ENCODE measurements at places on chromosomes 7 and 10.
A peak's percentile ranks its signal among the peaks of the same experiment; 100 is the strongest.

GRCh38 chr10:120480065-120480600 lies 23.1 kb downstream of the PLPP4 start:
- no peak for DNase-seq

DNA sequence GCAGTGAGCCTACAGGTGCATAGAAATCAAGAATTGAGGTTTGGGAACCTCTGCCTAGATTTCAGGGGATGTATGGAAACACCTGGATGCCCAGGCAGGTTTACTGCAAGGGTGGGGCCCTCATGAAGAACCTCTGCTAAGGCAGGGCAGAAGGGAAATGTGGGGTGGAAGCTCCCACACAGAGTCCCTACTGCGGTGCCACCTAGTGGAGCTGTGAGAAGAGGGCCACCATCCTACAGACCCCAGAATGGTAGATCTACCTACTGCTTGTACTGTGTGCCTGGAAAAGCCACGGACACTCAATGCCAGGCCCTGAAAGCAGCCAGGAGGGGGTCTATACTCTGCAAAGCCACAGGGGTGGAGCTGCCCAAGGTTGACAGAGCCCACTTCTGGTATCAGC lies 533.5 kb downstream of the GPAM start:
- no peak for DNase-seq

GRCh38 chr7:137970253-137970975 lies 31.5 kb downstream of the CREB3L2 start:
- DNase-seq: no peak

DNA sequence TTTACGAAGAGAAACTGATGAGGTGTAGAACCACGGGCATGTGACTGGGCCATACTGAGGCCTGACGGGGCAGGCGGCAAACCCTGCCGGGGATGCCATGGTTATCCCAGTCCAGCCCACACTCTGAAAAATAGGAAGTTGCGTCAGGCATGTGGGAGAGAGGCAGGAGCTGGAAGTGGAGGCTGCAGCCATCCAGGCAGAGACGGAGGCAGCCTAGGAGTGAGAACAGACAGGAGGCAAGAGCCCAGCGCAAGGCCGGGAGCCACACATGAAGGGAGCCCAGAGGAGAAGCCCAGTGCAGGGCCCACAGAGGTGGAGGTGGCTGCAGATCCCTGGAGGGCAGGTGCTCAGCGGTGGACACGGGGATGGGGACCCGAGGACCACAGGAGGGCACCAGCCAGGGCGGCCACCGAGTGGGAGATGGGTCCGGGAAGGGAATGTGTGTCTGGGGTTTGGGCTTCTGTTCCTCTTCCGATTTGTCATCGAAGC lies 175.2 kb upstream of the PPP2R2D start:
- DNase-seq: no peak

- DNase-seq: no peak
Measured at GRCh38 chr7:17437586-17437985, 139.1 kb downstream of the AHR start.

DNA sequence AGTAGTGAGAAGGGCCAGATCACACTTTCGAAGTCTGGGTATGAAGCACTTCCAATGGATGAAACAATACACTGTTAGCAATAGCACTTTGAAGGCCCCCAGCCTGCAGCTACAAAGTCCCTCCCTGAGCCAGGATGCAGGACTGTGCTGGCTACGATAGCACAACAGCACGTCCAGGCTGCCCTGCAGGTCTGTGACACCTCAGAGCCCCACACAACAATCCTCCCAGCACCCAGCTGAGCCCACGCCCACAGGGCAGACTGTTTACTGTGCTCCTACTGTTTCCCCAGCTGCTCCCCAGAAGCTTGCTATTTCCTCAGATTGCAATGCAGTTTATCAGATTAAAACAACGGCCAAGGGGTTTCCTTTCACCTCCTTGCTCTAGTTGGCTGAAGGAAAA lies 71.4 kb downstream of the HTR5A start:
- DNase-seq: no peak

- DNase-seq: peak; percentile 53
Measured at GRCh38 chr7:120272261-120272660, 714 bp upstream of the KCND2 start.

DNA sequence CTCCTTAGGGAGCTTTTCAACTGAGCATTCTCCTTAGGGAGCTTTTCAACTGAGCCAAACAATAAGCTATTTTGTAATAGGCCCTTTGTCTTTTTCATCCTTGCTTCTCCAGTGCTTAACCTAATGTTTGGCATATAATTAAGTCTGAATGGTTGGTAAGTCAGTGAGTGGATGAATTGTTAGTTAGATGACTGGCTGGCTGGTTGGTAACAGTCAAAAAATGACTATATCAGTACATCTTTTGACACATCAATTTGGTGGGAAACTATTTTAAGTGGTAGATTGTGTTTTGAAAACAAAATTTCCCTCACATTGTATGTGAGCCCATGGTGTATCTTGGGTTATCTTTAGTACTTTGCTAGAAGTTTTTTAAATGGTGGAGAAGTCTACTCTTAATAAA lies 16.4 kb downstream of the ING3 start:
- no peak for DNase-seq

GRCh38 chr10:132036887-132037675 lies 28.7 kb upstream of the JAKMIP3 start:
- no peak for DNase-seq

DNA sequence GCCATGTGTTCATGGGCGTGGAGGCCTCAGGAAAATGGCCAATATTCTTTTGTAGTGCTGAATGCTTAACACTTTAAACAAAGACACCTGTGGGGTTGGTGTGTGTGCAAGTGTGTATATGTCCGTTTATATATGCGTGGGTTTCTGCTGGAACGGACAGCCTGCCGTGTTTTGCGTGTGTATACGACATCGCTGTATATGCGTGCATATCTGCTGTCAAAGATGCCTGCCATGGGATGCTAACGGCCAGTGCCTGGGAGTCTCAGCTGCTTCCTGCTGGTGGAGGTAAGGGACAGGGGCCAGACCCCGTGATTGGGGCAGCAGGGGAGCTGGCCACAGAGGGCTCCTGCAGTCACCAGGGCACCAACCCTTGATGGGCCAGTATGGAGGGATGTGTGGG lies 216.3 kb upstream of the SHH start:
- DNase-seq: no peak

DNA sequence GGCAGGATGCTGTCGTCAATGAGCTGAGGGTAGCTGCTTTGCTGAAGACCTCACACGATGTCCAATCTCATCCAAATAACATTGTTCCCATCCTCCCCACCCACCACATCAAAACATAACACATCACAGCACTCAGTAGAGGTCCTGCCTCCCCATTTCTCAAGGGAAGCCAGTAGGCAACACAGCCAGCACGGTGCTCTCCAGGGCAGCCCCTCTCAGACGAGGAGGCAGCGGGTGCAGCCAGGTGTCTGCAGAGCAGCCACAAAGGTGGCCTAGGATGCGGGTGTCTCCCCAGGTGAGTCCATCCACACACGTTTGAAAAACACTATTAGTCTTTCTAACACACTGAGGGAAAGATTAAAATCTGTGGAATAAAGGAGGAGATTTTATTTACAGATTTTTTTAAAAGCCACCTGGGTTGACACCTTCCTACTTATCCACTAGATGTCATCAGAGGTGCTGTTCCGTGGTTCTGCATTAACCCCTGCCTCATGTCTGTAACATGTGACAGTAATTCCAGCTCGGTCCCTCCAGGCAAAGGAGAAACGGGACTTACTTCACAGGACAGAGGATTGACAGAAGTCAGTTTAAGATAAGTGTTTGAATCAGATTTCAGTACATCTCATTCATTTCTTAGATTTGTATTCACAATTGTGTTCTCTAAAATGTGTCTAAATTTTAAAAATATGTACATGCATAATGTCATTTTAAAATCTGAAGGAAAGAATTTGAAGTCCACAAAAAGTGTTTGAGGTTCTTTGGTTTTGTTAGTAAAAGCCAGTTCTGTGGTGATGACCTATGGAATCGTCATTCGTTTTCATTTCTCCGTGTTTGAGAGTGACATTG lies 68.0 kb downstream of the LANCL2 start:
- peak; percentile 16 for DNase-seq

- no peak for DNase-seq
Measured at GRCh38 chr10:84226616-84227015, 1.3 kb upstream of the LRIT2 start.

- no peak for DNase-seq
Measured at GRCh38 chr10:128016423-128017060, 109.6 kb downstream of the PTPRE start.

DNA sequence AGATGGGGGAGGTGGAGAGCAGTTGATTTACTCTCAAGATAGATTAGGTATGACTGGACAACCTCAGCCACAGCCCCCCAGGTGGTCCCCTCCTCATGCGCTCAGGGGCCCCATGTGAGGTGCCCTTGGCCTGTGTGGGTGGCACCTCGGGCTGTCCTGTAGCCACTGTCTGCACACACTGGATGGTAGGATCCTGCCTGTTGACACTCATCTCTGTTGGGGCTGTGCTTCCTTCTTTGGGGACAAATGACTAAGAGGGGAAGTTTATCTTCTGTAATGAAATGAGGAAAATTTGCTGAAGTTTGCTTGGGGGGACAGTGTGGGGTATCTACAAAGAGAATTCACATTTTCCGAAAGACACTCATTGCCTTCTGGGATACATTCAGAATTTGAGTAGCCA lies 53.6 kb upstream of the ANTXRL start:
- no peak for DNase-seq

GRCh38 chr7:91940171-91940570 lies 491 bp upstream of the AKAP9 start:
- DNase-seq: no peak

- no peak for DNase-seq
Measured at GRCh38 chr10:58475322-58476277, 37.1 kb upstream of the BICC1 start.

DNA sequence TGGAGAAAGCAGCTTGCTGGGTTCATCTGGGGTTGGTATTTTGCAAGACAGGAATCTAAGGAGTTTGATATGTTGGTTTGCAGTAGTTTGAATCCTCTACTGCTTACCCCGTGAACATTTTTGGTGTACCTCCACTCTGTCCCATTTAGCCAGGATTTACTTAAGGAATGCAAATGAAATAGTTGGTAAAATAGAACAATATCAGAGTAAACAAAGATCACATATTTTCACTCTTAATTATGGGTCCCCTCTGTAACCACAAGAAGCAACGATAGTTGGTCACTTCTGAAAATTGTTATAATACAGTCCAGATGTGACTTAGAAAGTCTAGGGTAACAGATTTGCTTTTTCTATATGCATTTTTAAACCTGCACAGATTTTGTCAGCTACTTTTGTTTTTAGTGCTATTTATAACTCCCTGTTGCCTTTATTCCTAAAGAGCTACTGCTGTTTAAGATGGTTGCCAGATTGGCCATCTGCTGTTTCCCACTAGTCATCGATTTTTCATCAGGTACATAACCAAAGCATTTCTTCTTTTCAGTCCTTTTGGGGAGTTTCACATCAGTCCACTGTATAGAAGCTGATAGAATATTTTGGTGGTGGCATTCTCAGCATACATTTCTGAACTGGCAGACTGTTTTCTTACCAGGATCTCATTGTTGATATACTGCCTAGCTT lies 37.6 kb downstream of the MAPK8 start:
- no peak for DNase-seq

- no peak for DNase-seq
Measured at GRCh38 chr10:74417397-74417796, 266.4 kb downstream of the ADK start.

DNA sequence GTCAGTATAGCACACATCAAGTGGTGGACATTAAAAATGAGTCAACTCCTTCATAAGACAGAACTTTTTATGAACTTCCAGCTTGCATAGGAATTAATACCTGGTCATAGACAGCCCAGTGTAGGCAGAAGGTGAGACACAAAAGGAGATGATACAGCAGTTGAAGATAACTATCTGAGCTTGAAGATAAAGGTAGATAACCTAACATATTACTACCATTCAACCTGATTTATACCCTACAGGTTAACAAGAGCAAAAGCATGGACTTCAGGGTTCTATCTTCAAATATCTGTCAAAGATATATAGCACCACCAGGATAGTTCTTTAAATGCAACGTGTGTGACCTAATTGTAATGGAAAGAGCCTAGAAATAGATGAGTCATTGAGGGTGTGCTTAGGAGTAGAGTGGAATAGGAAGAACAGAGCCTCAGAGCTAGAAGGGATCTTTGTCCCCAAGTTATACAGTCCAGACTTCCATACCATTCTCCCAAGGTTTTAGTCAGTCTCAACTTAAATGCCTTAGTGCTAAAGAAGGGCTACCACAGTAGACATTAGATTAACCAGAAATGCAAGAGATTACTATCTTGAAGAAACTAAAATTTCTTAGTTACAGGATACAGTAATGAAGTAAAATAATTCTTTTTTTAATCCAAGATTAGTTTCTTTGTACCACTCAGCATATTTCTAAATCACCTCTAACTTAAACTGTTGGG lies 9.2 kb downstream of the ZNF800 start:
- no peak for DNase-seq

- no peak for DNase-seq
Measured at GRCh38 chr7:11591943-11592342, 240.1 kb downstream of the THSD7A start.

GRCh38 chr10:78851647-78852046 lies 217.1 kb upstream of the ZMIZ1 start:
- DNase-seq: no peak

DNA sequence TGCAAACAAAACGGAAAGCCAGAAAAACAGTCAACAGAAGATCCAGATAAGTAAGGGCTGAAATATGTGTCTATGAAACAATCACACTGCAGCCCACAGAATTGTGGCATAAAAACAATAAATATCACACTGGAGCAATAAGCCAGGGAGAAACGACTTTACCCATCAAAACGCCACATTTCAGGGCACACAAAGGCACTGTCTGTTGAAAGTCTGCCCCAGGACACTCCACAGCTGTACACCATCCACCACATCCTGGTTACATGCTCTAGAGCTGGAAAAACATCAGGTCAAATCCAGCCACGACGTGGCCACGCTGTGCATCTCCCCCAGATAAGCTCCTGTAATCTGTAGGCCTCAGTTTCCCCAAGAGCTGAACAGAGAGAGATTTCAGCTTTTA lies 88.7 kb downstream of the COBL start:
- no peak for DNase-seq

DNA sequence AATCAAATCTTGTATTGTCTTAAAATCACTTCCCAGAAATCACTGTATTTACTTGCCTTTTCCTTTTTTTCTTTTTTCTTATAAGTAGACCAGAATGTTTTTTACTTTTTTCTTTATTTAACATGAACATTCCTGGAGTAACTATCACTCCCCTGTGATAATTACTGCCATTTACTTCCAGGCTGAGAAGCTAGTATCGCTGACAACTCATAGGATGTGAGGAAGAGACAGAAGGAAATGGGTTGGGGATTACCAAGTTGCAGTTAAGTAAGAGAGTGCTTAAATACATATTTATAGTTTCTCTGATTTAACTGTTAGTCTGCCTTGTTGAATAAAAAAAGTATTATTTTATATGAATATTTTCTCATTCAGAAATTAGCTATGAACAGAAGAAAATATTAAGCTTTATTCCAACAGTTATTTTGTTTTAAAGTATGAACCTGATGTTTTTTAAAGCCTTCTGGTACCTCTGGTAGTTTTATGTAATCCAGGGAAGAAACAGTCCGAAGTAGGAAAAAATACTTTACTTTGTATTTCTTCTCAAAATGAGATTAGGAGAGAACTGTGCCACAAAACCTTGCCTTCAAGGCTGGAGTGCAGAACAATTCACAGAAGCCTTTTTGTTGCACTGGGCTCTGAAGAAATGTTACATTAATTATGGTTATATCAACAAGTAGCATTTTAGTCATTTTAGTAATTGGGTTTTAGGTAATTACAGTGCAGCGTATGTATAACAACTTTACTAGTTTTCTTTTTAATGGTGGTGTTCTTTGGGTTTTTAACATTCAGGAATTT lies 72.8 kb downstream of the SHOC2 start:
- no peak for DNase-seq

Measured in GM12864 (cell line).